Inflammatory macrophage (primary cell): ENCODE measurements at places on chromosomes 5 and 9.
A peak's percentile ranks its signal among the peaks of the same experiment; 100 is the strongest.

- DNase-seq: no peak
These were observed 9.6 kb downstream of the FBXO38 start for GRCh38 chr5:148393390-148393741.

GRCh38 chr9:108603141-108603540 lies 252.6 kb downstream of the ACTL7B start:
- no peak for DNase-seq

DNA sequence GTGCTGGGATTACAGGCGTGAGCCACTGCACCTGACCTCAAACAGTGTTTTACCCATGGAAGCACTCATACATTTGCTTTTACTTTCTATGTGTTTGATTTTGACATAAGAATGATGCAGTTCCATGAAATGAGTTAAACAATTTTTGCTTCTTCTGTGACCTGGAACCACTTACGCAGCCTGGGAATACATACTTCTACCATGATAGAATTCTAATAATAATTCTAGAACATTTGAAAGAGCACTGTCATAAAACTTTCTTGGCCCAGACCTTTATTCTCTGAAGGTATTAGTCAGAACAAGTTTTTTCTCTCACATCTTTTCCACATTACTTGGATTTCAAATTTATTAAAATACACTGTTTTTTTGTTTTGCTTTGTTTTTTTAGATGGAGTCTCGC lies 25.3 kb upstream of the COL5A1 start:
- DNase-seq: no peak

- no peak for DNase-seq
These were observed 394.8 kb downstream of the NR2F1-AS1 start for GRCh38 chr5:93186076-93186682.

DNA sequence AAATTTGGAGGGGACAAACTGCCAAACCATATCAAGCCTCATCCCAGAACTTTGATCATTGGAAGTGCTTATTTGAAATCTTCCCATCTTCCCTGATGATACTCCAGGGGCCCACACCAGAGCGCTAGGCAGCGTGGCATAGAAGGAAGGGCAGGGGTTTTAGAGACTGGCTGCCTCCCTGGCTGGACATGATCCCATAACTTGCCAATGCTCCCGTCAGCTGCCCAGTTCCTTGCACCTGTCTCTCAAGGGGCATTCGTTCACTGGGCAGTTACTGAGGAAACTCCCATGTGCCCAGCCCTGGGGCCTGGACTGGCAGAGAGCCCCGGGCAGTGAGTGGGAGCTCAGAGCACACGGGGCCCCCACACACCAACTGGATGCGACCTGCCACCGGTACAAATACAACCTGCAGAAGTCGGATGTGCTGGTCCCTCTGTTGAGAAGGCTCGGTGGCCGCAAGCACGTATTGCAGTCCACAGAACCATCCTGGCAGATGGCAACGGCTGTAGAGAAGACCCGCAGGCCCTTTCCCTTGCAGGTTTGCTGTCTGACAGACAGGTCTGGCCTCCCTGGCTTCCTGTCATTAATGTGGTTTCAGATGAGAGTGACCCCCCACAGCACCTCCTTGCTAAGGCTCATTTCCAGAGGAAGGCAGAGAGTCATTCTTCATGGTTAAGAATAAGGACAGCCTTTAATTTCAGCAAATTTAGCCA lies 122.4 kb downstream of the MVB12B start:
- no peak for DNase-seq

GRCh38 chr9:123407217-123407851 lies 51.3 kb downstream of the CRB2 start:
- no peak for DNase-seq

- no peak for DNase-seq
These were observed 30.4 kb downstream of the GARNL3 start for GRCh38 chr9:127295005-127295404.

DNA sequence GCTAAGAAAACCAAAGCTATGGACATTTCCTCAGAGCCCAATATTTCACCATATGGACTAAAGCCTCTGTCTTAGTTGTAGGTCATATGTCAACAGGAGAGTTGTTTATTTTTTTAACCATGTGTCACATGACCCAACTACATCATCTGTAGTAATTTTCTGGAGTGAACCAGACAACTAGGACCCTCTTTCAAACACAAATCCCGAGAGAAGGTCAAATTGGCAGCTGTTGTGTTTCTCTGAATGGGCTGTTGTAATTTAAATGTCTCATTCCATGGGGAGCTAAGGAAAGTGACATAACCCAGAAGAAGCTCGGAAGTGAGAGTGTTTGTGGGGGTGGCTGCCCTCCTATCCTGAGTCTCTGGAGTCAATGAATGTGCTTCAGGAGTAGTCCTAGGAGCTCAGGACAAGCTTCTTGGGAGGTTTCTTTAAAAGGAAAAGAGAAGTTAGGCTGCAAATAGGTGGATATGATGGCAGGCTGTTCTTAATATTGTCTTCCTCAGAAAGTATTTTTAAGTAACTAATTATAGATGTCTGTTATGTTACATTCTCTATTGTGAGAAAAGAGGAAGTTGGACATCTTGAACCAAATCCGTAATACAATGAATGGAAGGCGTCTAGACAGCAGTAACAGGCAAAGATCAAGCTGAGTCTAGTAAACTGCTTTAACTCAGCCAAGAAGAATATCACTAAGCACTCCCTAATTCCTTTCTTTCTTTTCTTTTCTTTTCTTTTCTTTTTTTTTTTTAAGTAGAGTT lies 50.1 kb downstream of the TMEM167A start:
- DNase-seq: peak; percentile 29

DNA sequence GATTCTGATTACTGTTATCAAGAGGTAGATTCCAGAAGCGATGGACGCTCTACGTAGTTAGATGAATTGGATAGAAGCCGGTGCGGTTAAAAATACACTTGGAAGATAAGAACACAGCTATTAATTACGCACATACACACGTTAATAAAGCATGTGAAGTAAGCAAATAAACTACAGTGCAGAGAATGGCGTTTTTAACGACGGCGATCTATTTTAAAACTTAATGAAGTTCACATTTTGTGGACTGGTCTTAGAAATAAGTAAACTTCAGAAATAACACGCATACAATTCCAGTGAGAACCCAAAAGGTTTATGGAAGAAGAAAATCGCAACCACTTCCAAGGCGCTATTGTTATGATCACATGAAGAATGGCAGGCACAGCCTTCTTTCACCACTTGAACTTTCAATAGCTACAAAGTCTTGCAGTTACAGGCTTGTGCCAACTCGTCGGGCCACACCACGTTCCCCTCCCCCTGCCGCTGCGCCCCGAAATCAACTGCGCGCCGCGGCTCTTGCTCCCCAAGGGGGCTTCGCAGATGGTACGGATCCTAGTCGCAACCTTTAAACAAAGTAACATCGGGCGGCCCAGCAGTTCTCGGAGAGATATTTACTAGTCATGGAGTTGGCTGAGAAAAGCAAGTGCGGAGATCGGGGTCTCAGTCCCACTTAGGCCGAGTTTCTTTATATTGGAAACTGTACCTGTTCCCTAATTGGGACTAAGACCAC lies 866 bp upstream of the SEMA6A start:
- DNase-seq: no peak

GRCh38 chr9:100099722-100100042 lies 639 bp downstream of the INVS start:
- DNase-seq: no peak

GRCh38 chr5:43498581-43498980 lies 14.9 kb upstream of the TMEM267 start:
- DNase-seq: peak; percentile 54

DNA sequence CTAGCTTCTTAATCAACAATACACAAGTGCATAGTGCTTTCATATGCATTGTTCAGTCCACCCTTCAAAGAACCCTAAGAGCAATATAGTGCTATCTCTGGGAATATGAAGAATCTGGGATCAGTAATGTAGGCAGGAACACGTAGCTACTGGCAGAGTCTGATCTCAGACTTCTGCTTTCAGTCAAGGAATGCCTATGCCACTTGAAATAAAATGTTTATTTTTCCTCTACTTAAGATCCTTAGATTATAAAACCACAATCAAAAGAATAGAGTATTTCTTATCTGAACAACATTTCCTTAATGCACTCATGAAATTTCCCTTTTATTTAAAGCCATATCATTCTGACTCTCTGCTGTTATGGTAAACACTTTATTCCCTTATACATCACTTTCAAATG lies 1407.8 kb upstream of the C9orf72 start:
- DNase-seq: no peak

GRCh38 chr5:10556289-10556807 lies 7.5 kb upstream of the ANKRD33B start:
- no peak for DNase-seq

DNA sequence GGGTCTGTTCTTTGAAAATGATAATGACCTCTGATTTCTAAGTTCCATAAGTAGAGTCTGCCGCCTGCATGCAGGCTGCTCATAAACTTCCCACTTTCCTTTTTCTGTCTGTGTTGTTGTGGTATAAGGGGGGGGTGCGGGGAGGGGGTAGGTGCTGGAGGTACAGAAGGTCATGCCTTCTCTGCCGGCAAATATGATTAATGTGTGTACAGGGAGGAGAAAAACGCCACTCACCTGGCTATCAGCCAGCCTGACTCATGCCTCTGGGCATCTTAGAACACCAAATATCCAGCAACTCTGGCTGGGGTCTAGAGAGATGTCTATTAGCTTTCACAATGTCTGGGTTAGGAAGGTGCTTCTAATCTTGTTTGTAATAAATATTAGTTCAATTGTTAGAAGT lies 128.3 kb downstream of the EFNA5 start:
- no peak for DNase-seq

DNA sequence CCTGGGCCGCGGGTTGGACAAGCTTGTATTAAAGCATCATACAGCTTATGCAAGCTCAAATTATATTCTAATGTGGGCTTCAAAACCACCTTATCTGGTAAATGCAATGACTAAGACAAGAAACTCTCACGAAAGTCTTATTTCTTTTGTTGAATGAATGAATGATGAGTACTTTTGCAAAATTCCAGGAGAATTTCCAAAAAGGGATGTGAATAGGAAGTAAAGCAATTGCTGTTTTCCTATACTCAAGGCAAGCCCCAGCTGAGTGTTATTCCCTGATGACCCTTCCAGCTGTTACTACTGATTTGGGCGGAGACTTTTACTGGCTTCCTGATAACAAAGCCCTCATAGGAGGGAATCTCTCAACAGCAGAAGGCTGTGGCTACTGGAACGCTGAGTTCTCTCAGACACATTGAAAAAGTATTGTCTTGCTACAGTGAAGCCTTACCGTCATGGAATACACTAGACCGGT lies 162.8 kb downstream of the SREK1 start:
- no peak for DNase-seq

DNA sequence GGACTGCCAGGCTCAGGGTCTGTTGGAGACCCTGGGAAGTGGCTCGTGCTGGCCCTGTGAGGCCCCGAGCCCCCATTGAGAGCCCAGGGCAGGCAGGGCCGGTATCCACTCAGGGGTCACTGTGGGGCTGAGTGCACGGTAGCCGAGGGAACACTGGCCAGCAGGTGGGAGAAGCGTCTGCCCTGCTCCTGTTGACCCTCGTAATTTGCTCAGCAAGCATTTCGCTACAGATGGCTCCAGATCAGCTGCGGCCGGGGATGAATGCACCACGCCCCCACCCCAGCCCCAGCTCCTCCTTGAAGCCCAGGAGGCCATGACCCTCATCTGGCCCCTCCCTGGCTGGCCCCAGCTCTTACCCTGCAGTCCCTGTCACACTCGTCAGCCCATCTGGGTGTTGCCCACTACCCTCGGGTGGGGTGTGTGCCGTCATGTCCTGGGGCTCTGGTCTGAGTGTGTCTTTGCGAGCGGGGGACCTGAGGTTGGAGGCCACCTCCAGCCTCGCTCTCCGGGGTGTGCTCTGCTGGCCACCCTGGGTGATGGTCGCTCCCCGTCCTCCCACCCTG lies 6.1 kb upstream of the NRARP start:
- no peak for DNase-seq

GRCh38 chr5:68644971-68645370 lies 429.4 kb downstream of the PIK3R1 start:
- DNase-seq: no peak

GRCh38 chr5:132272311-132273210 lies 15.1 kb downstream of the PDLIM4 start:
- peak; percentile 61 for DNase-seq

GRCh38 chr5:1178529-1179382 lies 22.6 kb upstream of the SLC6A19 start:
- DNase-seq: no peak

- no peak for DNase-seq
These were observed 111.4 kb downstream of the GABBR2 start for GRCh38 chr9:98597236-98597771.

DNA sequence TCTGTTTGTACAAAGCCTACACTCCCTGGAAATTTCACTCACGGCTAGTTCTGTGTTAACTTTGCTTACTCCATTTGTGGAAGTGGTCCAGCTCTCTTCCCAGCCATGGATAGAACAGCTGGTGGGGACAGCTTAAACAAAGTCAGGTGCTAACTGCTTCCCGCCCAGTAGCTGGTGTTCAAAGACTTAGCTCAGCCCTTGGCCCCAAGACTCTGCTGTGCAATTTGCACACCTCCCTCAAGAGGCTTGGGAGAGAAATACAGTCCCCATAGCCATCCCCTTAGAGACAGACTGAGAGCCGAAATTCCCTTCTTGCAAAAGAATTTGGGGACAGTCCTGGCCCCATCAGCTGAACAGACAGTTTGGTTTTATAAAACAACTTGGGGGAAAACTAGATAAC lies 73.8 kb upstream of the RAI14 start:
- no peak for DNase-seq

- DNase-seq: no peak
These were observed 183.4 kb downstream of the HINT1 start for GRCh38 chr5:130981663-130982062.

- DNase-seq: no peak
These were observed 9.9 kb downstream of the MLANA start for GRCh38 chr9:5900622-5901021.

GRCh38 chr5:14501353-14502293 lies 80.0 kb upstream of the OTULINL start:
- DNase-seq: no peak

- DNase-seq: no peak
These were observed 3.8 kb downstream of the NDST1 start for GRCh38 chr5:150511578-150512367.

- no peak for DNase-seq
These were observed 416.3 kb downstream of the SPATA31D1 start for GRCh38 chr9:82404881-82405280.

DNA sequence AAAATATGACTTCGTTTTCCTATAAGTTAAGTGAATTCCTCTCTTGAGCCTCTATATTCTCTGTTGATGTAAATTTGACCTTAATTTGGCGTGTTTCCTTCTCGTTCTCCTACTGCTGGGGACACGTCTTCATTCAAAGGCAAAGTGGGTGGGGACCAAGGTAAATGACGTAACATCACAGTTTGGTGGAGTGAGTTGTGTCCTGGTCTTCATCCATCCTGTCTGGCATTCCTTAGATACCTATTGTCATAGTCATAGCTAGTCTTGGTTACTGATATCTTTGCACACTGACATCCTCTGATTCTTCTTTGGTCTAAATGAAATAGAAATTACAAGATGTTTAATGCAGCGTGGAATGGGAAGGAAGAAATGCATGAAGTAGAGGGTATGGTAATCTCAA lies 108.5 kb downstream of the NNT start:
- DNase-seq: no peak

GRCh38 chr5:139995929-139996328 lies 47.2 kb downstream of the NRG2 start:
- no peak for DNase-seq
